ENCODE measurements at places on chromosomes 5 and 9.
A peak's percentile ranks its signal among the peaks of the same experiment; 100 is the strongest.

DNA sequence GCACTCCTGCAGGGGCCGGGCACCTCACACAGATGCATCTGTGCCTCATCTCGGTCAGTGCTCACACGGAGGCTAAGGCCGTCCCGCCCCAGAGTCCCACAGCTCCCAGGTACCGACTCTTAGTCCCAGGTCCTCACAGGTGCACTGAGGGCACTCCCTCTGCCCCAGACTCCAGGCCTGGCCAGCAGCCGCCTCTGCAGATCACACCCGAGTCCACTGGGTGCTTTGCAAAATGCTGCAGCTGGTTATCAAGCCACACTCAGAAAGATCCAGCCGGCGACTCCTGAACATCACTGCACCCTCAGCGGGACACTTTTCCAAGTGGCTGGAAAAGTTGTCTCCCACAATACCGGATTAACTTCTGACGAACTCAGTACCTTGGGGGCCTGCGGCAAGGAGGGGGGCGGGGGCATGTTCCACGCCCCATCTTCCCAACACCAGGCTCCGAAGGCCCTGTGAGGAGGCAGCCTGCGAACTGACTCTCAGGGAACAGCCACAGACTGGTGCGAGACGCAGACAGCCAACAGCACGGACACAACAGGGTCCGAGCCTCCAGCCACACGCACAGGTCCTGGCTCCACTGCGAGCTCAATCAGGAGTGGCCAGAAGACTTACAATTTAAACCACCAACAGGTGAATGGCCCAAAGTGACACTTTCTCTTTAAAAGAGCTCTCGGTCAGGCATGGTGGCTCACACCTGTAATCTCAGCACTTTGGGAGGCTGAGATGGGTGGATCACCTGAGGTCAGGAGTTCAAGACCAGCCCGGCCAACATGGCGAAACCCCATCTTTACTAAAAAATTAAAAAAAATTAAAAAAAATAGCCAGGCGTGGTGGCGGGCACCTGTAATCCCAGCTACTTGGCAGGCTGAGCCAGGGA, 4.0 kb downstream of the BRD3 start:
- DNase-seq, result no peak

DNA sequence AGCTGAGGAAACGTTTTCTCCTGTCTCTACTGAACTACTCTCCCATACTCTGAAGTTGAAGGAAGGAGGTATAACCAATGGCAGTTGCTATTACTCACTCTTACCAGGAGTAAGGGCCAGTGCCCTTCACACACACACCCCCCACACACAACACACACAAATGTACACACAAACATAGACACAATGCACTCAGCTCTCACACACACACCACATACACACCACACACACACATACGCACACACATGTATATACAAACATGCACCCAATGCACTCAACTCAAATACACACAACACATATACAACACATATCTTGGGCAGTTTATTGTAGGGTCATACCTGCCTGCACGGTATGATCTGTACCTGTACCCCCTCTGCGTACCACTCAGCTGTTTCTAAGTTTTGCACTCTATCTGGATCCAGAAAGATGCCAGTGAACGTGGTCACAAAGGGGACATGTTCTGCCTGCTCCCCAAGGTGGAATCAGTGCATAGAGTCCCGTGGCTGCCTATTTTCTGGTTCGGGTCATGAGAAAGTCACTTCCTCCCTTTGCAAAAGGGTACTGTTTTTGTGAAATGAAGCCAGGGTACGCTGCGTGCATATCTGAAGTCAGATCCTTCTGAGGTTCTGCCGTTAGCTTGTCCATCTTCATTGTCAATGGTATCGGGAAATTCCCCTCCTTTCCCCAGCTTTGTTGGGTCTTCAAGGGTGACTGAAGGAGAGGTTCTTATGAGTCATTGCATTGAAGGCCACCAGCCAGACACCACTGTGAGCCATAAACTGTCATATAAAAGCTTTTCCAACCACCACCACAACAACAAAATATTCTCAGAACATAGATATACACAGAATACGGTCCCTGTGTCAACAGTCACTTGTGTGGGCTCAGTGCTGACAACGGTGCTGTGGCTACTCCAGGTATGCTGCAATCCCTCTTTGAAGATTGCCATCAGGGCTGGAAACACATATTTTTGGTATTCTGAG, 131.9 kb downstream of the UGCG start:
- DNase-seq, result no peak

GRCh38 chr5:135832941-135833920, 1.2 kb upstream of the SLC25A48 start:
- DNase-seq, result no peak

GRCh38 chr5:116788851-116789403, 214.3 kb upstream of the SEMA6A start:
- no peak for DNase-seq

DNA sequence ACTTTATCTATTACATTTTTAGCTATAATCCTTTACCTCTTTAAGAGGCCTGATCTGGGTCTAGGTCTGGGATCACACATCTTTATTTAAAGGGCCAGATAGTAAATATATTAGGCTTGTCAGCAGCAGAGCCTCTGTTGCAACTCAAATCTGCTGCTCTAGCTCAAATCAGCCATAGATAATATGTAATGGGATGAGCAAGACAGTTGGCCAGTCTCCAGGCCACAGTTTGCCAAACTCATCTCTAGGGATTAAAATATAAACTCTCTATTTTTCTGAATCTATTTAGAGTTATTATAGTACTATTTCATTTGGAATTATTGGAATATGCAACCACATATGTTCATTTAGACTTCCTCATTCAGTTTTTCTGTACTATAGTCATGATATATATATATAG, 115.9 kb upstream of the MINAR2 start:
- no peak for DNase-seq

DNA sequence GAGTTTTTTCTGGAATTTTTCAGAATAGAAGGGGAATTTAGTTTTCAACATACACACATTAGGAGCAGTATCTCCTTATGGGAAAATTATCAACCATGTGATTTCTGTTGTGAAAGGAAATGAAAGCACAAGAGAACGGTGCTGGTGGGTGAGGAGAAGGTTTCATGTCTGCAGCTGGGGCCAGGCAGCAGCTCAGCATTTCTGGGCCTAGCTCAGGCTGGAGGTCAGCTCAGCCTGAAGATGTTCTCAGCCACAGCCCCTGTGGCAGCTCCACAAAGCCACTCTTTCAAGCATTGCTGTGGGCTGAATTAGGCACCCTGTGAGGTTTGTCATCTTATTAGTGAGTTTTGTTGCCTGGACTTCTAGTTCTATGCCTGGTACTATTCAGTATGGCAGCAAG, 90.3 kb downstream of the DIRAS2 start:
- DNase-seq, result no peak

GRCh38 chr9:107280543-107280942, 2.5 kb upstream of the RAD23B start:
- DNase-seq, result no peak

DNA sequence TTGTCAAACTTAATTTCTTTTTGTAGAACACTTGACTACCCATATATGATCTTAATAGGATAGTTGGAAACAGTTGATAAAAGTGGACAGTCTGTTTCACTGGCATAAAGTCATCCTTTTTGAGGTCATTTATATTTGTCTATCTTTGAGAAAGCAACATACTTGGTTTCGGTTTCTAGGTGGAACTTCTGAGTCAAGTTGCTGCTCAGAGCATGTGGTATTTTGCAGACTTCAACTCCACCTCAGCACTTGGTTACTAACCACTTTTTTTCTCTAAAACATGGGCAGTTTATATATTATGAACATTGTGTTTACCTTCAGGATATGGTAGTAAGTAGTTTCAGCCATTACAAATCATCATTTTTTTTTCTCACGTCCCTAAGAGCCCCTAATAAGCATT, 1749.0 kb upstream of the C9orf72 start:
- no peak for DNase-seq

DNA sequence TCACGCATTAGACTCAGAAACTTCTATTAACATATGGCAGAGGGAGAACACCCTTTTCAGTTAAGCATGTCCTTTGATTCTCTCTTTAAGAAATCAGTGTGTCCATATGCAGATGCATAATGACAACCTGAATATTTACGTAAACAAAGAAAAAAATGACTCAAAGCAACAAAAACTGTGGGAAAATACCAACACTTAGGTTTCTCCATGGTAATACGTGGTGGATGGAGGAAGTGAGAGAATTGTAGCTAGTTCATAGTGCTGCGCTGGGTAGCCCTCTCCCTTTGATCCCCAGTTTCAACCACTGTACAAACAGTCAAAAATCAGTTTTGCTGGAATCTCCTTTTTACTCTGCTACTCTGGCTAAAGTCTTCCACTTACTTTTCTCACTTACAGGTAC, 2.0 kb upstream of the MAP3K1 start:
- no peak for DNase-seq

DNA sequence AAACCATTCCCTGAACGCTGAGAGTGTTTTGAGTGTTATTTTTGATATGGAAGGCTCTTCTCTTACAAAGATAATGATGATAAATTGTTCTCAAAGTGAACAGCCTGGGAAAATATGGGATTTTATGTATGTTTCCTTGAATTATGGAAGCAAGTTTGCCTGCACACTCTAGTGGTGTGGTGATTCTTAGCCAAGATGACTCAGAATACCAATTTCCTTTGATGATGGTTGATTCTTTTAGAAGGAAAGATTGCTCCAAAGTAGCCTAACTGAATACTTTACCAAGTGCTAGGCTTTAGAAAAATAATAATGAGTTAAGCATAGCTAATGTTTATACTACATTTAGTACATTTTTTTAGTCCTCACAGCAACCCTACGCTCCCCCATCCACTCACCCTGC, 243.4 kb downstream of the EBF1 start:
- DNase-seq, result no peak

GRCh38 chr5:31768046-31768445, 129.1 kb downstream of the PDZD2 start:
- DNase-seq, result no peak

DNA sequence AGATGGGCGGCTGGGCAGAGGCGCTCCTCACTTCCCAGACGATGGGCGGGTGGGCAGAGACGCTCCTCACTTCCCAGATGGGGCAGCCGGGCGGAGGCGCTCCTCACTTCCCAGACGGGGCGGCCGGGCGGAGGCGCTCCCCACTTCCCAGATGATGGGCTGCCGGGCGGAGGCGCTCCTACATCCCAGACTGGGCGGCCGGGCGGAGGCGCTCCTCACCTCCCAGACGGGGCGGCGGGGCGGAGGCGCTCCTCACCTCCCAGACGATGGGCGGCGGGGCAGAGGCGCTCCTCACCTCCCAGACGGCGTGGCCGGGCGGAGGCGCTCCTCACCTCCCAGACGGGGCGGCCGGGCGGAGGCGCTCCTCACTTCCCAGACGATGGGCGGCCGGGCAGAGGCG, 140.2 kb downstream of the WDR70 start:
- no peak for DNase-seq

GRCh38 chr5:91343916-91344315, 39.2 kb downstream of the ARRDC3 start:
- DNase-seq, result no peak

- no peak for DNase-seq
Observed at GRCh38 chr9:10242255-10242654, 370.5 kb downstream of the PTPRD start.

DNA sequence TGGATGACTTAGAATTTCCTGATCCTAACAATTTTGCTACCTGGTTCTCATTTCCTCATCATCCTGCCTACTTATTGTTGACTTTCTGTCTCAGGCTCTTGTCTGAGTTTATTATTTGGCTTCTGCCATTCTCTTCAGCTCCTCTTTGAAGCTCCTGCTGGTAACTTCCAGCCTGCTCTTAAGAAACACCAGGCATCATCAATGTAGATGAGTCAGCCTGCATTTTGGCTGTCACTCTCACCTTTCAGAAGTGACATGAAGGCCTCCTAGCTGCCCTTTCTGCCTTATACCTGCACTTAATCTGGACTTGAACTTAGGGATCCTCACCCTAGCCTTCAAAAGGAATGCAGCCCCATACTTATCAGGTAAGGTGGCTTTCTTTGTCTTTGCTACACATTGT, 551.8 kb upstream of the ZNF608 start:
- DNase-seq, result no peak

GRCh38 chr5:132202711-132203463, 24.8 kb downstream of the P4HA2 start:
- DNase-seq, result no peak

- DNase-seq, result no peak
Observed at GRCh38 chr5:28580616-28581015, 1542.2 kb upstream of the CDH9 start.

GRCh38 chr5:50853151-50853550, 186.7 kb downstream of the PARP8 start:
- no peak for DNase-seq

GRCh38 chr5:136295914-136296313, 69.4 kb downstream of the TRPC7 start:
- peak; percentile 36 for DNase-seq

- DNase-seq, result no peak
Observed at GRCh38 chr5:119355244-119355638, 578 bp upstream of the TNFAIP8 start.

DNA sequence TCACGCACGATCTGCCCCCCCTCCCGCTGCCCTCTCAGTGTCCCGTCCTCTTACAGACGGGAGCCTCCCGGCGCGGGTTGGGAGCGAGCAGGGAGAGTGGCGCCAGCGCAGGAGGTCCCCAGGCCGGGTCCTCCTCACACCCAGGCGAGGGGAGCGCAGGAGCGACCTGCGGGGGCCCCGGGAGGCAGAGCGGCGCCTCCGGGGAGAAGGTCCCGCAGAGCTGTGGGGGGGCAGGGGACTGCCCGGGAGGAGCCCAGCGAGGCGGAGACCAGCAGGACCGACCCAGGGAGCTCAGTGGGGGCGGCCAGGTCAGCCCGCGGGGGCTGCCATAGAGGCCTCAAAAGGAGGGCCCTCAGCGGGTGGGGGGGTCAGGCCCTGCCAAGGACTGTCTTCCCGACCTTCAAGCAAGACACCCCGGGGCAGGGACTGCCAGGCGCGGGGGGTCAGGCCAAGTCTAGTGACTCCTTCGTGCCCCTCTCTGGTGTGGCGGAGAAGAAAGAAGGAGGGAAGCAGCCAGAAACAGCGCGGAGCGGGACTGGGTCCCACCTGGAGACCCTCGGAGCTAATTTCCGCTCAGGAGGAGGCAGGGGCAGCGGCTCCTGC, 123.3 kb upstream of the ERCC6L2 start:
- no peak for DNase-seq

DNA sequence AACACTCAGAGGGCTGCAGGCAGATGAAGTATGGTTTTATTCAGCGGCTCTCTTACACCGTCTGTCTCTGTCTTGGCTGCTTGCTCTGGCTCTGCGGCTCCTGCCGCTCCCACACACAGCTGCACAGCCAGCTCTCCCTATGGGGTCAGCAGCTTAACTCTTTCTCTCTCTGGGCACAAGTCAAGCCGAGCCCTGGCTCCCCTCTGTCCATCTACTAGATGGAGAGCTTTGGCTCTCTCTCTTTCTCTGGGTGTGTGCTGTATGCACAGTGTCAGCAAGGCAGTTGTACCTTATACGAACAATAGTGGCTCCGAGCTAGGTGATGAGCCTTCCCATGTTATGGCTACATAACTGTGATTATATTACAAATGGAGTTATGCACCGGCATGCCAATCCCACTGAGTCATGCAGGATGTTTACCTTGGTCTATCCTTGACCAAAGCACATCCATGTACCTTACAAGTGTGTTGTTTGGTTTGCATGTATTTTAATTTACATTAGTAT, 19.3 kb upstream of the PPP2CA start:
- no peak for DNase-seq

GRCh38 chr5:59418808-59419207, 474.7 kb downstream of the PDE4D start:
- no peak for DNase-seq

- no peak for DNase-seq
Observed at GRCh38 chr5:10762776-10763500, 1.9 kb upstream of the DAP start.

Data from AG04449 (cell line).